ENCODE measurements at places on chromosomes 16 and 17.

GRCh38 chr17:17503566-17504130, 7.5 kb upstream of the RASD1 start:
- DNase-seq = no peak

- DNase-seq = no peak
Observed at GRCh38 chr17:40301315-40301714, 7.7 kb upstream of the RARA start.

DNA sequence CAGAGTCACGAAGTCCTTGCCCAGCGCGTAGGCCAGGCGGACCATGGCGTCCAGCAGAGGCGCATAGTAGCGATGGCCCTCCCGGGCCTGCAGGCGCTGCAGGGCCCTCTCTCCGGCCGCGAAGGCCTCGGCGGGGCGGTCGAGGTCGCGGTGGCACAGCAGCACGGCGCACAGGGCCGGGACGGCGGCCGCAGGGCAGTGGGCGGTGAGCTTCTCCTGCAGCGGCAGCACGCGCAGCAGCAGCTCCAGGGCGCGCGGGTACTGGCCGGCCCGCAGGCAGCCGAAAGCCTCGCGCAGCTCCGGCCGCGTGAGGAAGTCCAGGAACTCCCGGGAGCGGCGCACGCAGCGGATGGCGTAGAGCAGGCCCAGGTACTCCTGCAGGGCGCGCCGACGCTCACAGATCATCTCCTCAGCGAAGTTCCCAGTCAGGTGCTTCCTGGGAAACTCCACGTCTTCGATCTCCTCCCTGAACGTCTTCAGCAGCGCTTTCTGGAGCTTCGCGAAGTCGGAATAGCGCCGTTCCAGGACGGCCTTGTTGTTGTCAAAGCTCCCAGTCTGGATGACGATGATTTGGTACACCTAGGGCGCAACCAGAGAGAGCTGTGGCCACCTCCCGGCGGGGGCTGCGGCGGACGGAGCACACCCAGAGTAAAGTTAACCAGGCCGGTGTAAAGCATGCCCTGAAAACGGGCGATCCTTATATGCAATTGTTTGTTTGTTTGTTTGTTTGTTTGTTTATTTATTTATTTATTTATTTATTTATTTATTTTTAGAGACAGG, 7.4 kb downstream of the SNX20 start:
- DNase-seq = no peak

- DNase-seq = no peak
Observed at GRCh38 chr17:51739245-51739886, 419.1 kb downstream of the CA10 start.

GRCh38 chr17:80632046-80632581, 87.5 kb downstream of the RPTOR start:
- DNase-seq = peak; percentile 29

GRCh38 chr16:55747785-55748184, 85.1 kb downstream of the CES1 start:
- no peak for DNase-seq

- DNase-seq = no peak
Observed at GRCh38 chr16:89355686-89356085, 134.7 kb downstream of the ANKRD11 start.

- DNase-seq = no peak
Observed at GRCh38 chr17:59696682-59697277, 10.4 kb downstream of the PTRH2 start.

DNA sequence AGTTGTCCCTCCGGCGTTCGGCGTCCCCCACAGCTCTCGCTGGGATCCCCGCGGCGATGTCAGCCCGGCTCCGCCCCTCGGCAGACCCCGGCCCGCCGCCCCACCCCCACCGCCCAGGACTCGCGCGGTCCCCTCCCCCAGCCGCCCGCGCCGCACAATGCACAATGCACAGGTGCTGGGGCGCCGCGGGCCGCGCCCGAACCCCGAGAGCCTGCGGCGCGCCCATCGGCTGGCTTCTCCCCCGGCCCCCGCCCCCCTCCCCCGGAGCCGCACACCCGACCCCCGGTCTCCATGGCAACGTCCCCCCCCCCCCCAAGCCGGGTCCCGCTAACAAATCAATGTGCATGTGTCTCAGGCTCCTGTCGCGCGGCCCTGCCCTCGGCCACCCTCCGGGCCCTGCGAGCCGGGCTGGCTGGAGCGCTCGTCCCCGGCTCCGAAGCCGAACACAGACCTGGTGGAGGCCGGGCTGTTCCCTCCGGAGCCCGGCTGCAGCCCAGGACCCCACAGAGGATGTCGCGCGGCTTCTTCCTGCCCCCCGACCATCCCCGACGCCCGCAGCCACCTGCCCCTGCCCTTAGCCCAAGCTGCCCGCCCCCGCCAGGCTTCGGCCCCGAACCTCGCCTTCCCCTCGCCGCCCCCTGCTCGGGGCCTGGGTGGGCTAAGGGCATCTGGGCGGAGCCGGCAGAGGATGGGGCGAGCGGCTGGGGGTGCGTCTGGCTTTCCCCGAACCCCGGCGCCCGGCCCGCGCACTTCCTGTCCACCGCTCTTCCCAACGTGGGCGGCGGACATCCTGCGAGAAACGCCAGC, 818 bp upstream of the CBX8 start:
- DNase-seq = no peak

GRCh38 chr17:61208301-61209105, 191.1 kb upstream of the TBX2 start:
- no peak for DNase-seq

DNA sequence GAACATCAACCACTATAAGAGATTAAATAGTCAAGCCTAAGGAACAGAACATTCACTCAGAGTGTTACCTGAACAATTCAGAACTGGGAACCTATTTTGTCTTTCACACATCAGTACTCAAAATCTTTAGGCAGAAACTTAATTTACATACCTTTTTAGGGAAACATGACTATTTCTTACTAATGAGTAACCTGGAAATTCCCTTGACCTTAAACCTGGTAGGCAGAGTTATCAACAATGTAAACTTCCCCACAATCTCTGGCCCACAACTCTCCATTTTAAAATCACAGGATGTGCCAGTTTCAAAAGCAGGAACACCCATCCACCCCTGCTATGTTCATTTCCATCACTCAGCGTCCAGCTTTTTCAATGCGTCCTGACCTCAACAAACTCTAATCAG, 132.9 kb upstream of the ANKFN1 start:
- DNase-seq = no peak

DNA sequence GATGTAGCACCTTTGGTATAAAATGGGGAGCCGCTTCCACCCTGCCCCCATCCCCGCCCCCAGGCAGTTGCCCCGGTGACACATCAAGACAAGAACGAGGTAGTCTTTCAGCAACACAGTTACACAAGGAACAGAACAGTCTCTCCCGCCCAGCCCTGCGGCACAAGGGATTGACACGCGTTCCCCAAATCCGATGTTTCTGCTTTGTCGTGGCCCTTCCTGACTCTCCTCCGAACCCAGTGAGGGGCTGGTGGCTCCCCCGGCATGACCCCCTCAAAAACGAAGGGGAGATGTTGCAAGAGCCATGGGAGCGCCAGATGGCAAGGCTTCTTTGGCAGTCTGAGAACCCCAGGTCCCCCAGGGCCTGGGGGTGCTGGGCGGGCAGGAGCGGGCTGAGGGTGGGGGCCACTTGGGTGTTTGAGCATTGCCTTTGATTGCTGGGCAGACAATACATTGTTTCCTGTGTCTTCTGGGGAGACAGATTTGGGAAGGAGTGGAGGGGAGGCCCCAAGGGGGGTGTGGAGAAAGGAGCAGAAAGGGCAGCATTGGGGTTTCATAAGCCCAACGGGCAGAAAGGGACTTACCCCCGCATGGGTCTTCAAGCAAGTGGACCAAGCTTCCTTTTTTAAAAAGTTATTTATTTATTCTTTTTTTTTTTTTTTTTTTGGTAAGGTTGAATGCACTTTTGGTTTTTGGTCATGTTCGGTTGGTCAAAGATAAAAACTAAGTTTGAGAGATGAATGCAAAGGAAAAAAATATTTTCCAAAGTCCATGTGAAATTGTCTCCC, 16.6 kb downstream of the COL1A1 start:
- DNase-seq = peak; percentile 84

GRCh38 chr16:54000361-54000760, 286.2 kb downstream of the IRX3 start:
- no peak for DNase-seq

- DNase-seq = no peak
Observed at GRCh38 chr17:34227707-34228106, 27.4 kb upstream of the CCL2 start.

DNA sequence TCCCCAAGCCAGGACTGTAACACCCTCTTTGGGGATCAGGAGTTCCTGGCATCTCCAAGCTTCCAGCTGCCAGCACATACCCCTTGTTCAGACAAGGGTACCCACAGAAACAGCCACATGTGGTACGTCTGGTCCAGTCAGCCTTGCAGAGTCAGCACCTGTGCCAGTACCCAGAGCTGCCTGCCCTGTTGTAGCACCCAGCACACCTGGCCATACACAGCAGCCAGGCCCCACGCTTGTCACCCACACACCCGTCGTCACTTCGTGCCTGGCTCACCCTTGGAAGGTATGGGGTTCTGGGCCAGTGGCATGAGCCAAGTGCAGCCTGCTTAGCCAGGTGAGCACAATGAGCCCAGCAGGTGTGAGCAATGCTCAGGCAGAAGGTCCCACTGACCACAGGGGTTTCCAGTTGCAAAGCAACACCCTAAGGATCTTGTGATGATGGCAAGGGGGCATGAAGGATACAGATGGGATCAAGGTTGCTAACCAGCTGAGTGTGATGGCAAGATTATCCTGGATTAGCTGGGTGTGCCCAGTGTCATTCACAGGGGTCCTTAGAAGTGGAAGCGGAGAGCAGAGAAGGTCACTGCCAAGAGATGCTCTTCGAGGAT, 202.3 kb downstream of the CPPED1 start:
- no peak for DNase-seq

- DNase-seq = peak; percentile 84
Observed at GRCh38 chr17:17151055-17151454, 55.1 kb downstream of the PLD6 start.

DNA sequence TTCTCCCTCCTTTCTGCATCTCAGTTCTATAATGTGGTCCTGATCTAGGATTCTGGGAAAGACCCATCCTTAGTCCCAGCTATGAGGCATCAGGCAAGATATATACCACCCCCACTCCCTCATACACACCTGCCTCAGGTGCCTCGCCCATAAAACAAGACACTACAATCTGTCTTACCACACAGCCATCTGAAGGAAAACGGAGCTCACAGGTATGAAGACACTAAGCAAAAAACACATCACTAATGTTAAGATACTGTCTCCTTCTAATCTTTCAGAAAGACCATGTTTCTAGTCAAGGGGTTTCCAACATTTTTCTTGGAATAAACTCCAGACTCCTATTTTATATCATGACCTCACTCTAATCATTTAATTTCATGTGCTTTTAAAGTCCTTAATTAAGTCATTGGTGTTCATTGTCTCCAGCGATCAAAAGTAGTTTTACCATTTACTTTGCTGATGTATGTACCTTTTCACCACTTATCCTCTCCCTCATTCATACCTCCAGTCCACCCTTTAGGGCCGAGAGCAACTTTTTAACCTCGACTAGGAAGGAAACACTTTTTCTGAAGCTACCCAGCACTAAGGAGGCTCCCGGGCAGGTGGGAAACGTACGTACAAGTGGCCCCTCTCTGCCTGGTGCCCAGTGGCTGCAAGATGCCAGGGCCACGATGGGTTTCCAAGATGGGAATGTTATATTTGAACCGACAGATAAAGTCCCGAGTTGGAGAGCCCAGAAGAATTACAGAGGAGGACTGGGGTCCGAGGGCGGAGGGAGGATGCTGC, 979 bp downstream of the MAP3K14 start:
- DNase-seq = no peak

GRCh38 chr16:88907768-88908167, 41.3 kb upstream of the PABPN1L start:
- DNase-seq = peak; percentile 13

DNA sequence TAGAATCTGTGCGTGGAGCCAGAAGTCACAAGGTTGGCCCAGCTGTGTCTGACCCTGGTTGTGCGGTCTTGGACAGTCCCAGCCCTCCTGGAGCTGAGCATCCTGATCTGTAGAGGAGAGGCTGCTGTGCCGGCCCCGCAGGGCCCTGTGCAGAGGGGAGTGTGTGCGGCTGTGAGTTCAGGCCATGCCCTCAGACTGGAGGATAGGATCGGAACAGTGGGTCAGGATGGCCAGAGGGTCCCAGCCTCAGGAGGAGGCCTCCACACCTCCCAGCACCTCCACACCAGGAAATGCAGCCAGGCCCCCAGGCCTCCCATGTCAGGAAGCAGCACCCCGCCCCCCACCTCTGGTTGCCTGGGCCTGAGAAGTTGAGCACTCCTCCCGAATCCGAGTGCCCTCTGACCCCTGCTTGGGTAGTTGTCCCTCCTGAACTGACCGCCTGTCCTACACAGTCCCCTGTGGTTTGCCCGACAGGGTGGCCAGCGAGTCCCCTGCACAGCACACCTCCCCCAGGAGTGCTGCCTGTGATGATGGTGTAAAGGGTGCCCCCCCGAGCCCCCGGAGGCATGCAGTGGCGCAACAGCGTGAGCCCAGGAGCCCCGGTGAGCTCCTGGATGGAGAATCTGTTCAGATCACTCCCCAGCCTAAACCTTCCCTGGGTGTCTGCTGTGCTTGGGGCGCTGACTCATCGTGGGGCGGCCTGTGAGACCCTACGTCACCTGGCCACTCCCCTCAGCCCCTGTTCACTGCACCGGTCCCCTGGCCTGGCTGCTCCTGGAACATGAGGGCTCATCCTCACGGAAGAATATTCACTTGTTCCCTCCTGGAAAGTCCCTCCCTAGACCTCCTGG, 285.2 kb downstream of the SEC14L1 start:
- peak; percentile 60 for DNase-seq

GRCh38 chr16:85994492-85995490, 95.8 kb downstream of the IRF8 start:
- peak; percentile 5 for DNase-seq

GRCh38 chr17:38742411-38743308, 5.5 kb downstream of the PCGF2 start:
- DNase-seq = peak; percentile 87

DNA sequence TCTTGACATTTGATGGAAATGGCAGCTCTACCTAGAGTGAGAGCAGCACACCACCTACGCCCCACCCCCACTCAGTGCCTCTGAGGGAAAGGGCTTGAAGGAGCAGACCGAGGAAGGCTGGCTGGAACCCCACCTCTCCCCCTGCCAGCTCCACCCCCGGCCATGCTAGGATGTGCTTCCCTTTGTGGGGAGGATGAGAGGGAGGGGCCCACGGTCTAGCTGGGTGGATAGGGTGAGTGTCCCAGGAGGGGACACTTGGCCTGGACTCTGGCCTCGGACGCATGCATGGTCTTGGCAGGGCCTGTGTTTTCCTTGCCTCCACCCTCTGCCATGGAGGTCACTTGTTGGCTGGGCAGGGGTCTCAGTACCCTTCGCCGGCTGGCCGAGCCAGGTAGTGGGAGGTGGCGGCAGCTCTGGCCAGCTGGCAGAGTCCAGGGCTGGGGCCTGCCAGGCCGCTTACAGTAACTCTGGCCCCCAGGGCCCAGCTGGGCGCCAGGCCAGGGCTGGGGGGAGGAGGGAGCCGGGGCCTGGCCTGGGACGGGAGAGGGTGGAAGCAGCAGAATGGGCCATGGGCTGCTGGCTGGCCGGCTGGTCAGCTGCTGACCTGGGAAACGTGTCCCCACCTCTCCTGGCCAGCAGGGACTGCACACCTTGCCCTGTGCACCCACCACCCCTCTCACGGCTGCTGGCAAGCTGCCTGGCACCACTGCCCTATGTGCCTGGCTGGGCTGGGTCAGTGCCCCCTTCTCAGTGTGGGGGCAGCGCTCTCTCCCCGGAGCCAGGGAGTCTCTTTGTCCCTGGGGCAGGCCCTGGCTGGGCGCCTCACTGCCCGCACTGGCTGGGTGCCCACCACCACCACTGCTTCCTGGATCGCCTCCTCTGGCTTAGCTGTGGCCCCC, 23.0 kb downstream of the RARA start:
- DNase-seq = peak; percentile 60
